Inflammatory macrophage (primary cell): ENCODE measurements at places on chromosomes 6 and 20.

GRCh38 chr6:74073429-74073828 lies 377.4 kb downstream of the CD109 start:
- DNase-seq = no peak

GRCh38 chr6:32290886-32291450 lies 67.1 kb upstream of the NOTCH4 start:
- DNase-seq = no peak

DNA sequence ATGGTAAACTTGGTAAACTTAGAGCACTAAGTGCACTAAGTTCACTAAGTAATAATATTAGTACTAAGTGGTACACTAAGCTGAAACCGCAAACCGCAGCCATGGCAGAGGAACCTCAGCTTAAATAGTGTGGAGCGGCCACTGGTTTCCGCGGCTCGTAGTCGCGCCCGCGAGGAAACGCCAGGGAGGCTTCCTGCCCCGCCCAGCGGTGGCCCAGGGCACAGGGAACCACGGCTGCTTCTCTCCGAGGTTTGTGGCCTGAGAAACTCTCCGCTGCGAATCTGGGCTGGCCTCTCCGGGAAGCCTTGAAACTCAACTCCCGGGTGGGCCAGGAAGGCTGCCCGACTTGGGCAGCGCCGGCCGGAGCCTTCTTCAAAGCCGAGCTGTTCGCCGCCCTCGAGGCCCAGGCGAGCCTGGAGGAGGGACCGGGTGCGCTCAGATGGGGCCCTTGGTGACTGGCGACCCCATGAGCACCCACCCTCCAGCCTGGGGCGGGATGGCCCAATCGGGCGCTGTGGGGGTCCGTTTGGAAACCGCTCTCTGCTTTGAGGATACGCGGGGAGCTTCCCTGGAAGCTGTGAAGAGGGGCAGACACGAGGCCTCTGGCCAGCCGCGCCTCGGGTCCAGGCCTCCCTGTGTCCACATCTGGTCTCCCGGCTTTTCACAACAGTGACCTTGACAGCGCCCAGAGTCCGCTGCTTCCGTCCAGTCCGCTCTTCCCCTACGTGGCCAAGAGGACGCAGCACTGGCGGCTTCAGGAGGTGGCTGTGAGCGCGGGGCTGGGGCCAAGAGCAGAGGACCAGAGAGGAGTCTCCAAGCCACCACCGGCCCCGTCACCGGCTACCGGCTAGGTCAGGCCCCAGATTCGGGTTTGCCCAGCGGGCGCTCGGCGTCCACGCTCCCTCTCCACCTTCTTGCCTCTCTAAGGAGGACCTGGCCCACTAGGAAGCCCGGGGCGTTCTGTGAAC lies 25.4 kb upstream of the HLA-E start:
- DNase-seq = peak; percentile 72

DNA sequence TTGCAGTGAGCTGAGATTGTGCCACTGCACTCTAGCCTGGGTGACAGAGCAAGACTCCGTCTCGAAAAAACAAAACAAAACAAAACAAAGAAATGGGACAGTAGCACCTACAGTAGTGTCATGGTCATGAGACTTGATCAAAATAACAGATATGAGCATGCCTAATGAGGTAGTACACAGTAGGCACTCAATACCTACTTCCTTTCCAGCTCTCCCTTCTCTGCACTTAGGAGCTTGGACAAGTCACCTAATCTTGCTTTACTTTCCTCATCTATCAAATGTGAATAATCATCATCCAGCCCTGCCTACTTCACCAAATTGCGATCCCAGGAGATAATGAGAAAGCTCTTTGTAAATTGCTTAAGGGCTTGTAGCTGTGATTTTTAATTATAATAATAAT lies 55.4 kb upstream of the EPB41L1 start:
- DNase-seq = no peak

DNA sequence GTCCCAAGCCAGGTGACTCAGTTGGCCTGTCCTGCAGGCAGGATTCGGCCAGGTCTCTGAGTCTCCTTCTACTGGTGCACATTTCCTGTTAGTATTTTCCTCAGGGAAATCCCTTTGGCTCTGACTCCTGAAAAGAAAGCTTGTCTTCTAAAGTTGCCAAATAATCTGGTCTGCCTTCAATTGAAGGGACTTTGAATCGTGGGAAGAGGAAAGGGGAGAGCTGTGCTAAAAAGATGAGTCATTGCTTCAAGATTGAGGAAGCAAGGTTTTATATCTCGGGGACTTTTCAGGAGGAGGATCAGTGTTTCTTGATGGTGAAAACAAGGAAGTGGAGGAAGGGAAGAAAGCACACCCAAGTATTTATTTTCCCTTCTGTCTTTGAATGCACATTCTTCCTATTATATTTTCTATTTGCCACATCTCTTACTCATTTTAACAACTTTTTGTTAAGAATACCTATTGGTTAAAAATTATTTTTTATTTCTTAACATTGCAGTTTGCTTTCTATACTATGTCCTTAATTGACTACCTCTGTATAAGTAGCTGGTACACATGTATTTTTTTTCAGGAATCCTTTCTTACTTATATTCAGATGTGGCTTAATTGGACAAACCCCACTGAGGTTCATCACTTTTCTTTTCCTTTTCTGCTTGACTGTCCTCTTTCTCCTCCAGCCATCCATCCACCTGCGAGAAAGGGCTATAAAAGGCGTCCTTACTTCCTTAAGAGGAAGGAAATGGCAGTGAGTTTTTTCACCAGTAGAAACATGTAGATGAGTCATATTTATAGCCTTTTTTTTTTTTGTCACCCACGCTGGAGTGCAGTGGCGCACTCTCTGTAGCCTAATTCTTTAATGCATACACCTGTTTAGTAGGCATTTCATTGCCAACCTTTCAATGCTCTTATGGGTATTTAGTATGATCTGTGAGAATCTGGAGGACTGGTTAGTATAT lies 15.0 kb upstream of the IFNGR1 start:
- DNase-seq = peak; percentile 88

DNA sequence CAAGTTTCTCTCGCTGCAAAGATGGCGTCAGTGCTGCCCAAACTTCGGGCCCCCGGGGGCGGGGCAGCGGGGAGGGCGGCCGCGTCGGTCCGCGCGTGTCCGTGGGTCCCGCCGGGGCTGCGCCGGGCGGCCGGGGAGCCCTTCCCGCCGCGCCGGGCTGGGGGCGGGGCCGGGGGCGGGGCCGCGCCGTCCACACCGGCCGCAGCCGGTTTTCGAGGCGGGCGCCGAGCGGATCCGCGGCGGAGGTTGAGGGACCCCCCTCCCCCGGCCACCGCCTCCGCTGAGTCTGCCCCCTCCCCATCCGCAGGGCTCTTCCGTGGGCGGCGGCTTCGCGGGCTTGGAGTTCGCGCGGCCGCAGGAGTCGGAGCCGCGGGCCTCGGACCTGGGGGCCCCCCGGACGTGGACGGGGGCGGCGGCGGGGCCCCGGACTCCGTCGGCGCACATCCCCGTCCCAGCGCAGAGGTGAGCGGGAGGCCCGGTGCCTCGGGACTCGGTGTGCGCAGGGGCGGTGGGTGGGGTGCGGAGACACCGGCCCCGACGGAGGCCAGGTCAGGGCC lies 572 bp downstream of the SLC2A4RG start:
- no peak for DNase-seq

GRCh38 chr20:61938839-61939690 lies 126.6 kb downstream of the TAF4 start:
- no peak for DNase-seq

GRCh38 chr6:123213921-123214320 lies 217.9 kb downstream of the CLVS2 start:
- no peak for DNase-seq

DNA sequence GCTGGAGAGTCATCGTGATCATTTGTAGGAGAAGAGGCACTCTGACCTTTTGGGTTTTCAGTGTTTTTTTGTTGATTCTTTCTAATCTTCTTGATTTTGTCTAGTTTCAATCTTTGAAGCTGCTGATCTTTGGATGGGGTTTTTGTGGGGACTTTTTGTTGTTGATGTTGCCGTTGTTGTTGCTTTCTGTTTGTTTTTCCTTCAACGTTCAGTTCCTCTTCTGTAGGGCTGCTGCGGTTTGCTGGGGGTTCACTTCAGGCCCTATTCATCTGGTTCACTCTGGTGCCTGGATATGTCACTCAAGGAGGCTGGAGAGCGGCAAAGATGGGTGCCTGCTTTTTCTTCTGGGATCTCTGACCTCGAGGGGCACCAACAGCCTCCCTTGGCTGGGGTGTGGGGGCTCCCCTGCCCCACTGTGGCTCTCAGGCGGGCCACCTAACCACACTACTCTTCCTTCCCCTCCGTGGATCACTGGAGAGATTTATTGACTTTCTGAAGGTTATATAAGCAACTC lies 21.5 kb upstream of the TMEM244 start:
- no peak for DNase-seq

- DNase-seq = no peak
Measured at GRCh38 chr20:33009214-33010132, 2.0 kb downstream of the BPIFB2 start.

GRCh38 chr6:37109714-37110499 lies 60.0 kb upstream of the PIM1 start:
- no peak for DNase-seq

- DNase-seq = no peak
Measured at GRCh38 chr6:53412021-53412715, 63.4 kb upstream of the ELOVL5 start.

DNA sequence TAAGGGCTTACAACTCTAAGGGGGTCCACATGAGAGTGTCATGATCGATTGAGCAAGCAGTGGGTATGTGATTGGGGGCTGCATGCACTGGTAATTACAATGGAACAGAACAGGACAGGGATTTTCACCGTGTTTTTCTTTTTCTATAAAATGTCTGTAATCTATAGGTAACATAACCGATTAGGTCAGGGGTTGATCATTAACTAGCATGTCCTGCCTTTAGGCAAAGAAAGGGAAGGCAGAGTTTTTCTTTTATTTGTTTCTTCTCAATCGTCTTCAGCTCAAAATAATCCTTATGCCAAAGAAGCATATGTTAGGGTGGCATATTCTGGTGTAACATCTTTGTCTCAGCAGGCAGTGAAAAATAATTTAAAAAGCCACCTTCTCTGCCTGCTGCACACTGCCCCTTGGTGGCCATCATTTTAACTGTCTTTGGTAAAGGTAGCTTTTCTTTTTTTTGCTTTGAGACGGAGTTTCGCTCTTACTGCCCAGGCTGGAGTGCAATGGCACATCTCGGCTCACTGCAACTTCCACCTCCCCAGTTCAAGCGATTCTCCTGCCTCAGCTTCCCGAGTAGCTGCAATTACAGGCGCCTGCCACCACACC lies 9.7 kb upstream of the CEP43 start:
- peak; percentile 56 for DNase-seq

DNA sequence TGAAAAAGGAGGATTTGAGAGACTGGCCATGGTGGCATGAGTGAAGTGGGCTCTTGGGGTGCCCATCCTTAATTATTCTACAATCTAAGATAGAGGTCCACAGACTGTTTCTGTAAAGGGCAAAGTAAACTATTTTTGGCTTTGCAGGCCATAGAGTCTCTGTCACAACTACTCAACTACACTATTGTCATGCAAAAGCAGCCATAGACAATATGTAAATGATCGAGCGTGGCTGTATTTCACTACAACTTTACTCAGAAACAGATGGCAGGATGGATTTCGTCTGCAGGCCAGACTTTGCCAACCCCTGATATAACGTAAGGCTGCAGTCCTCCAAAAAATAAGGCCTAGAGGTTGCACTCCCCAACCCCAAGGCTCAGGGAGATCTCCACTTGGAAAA lies 58.2 kb upstream of the NAA20 start:
- no peak for DNase-seq

DNA sequence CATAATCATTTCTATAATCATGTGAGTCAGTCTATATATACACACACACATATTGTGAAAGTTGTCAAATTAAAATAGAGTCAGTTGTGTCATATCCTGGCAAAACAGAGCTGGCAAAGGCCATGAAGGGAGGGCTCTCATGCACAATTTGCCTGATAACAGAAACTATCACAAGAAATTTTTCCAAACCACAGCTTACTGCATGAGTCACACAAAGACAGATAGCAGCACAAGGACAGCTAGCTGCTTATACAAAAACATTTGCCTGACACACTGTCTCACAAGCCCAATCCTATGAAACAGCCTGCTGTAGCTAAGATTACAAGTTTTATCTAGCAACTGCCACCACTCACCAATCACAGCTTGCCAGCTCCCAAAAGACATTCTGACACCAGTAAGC lies 848.5 kb upstream of the MAN1A1 start:
- no peak for DNase-seq

DNA sequence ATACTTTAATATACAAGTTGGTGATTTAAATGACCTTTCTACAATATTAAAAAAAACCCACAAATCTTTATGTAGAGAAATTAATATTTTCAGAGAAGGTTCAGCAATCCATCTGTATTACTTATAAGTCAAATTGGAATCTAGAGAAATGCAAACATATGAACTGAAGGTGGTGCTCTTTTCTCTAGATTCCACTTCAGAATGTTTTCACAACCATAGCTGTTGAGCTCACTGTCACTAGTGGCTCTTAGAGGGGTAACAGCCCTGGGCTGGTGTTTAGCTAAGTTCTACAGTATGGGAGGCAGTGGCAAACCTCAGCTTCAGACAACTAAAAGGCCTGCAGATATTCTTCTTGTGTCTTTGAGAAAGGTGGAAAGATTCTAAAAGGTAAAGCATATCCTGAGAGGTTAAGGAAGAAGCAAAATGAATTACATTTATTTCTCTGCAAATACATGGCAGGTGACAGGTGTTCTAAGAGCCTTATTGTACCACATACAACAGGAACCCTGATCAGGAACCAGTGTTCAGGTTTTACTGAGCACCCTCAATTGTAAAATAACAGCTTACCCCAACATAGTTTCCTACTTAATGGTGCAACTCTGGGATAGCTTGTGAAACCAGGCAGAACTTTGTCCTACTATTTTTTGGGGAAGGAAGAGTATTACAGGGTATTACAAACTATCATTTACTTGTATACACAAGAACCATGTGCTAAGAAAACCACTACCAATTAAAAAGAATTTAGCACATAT lies 56.6 kb upstream of the SAMHD1 start:
- peak; percentile 80 for DNase-seq

DNA sequence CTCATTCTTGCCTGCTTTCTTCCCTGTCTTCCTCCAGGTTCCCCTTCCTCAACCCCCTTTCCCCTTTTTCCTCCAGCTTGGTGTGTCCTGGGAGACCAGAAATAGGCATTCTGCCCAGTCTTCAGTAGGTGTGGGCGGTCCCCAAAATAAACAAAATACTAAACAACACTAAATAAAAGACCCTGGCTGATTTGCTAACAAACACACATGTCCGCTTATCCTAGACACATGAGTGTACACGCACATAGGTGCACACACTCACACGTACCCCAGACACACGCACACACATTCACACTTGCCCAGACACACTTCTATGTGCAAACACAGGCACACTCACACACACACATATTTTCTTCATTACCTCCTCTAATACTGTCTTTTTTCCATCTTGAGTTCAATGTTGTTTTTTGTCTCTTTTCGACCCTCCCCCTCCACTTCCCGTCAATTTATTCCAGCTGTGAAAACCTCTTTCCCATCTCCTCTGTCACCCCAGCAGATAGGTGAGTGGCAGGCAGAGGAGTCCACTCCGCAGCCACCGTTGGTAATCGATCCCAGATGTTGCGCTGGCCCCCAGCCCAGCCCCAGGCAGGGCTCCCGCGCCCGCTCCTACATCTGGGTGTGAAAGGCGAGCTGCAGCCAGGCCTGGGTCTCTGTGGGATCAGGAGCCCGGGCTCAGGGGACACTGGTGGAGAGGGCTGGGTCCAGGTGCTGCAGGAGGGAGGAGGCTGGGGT lies 56.9 kb upstream of the FOXP4 start:
- no peak for DNase-seq

GRCh38 chr20:1819311-1820137 lies 75.7 kb upstream of the SIRPA start:
- DNase-seq = peak; percentile 72
